Activated CD8-positive, alpha-beta memory T cell treated with anti-CD3 and anti-CD28 coated beads, Interleukin-2, amount 50 U/mL, for 48 hours (primary cell): ENCODE measurements at places on chromosomes 16 and 17.

GRCh38 chr16:22634954-22635353 lies 124.3 kb downstream of the NPIPB5 start:
- no peak for DNase-seq

GRCh38 chr16:27685807-27686206 lies 135.9 kb downstream of the KATNIP start:
- DNase-seq, result no peak

- no peak for DNase-seq
These were observed 7.8 kb downstream of the CSF3 start for GRCh38 chr17:40022961-40023541.

GRCh38 chr16:23694644-23695373 lies 16.1 kb downstream of the PLK1 start:
- no peak for DNase-seq

DNA sequence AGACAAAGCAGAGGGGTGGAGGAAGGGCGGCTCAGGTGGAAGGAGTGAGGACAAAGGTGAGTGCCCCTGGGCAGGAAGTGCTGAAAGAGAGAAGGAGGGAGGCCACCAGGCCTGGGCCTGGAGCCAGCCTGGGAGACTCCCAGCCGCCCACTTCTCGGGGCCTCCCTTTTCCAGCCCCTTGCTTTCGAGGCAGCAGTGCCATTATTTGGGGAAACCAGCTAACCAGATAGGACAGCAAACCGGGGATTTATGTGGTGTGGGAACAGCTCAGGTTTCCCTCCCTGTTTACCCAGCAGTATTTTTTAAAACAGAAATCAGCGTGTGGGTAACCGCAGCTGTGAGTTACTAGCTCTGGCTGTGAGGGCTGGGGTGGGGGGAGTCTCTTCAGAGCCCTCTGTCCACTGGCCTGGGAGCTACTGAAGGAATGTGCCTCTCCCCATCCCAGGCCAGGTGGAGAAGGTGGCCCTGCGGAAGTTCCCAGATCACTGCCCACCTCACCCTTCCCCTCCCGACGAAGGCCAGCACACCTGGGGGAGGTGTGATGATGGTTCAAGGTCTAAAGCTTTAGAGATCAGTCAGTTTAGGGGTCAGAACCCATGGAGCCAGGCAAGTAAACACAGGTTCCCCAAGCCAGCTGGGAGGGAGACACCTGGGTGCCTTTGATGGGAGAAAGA lies 8.4 kb upstream of the MEOX1 start:
- no peak for DNase-seq

GRCh38 chr16:27642756-27643155 lies 92.8 kb downstream of the KATNIP start:
- no peak for DNase-seq

DNA sequence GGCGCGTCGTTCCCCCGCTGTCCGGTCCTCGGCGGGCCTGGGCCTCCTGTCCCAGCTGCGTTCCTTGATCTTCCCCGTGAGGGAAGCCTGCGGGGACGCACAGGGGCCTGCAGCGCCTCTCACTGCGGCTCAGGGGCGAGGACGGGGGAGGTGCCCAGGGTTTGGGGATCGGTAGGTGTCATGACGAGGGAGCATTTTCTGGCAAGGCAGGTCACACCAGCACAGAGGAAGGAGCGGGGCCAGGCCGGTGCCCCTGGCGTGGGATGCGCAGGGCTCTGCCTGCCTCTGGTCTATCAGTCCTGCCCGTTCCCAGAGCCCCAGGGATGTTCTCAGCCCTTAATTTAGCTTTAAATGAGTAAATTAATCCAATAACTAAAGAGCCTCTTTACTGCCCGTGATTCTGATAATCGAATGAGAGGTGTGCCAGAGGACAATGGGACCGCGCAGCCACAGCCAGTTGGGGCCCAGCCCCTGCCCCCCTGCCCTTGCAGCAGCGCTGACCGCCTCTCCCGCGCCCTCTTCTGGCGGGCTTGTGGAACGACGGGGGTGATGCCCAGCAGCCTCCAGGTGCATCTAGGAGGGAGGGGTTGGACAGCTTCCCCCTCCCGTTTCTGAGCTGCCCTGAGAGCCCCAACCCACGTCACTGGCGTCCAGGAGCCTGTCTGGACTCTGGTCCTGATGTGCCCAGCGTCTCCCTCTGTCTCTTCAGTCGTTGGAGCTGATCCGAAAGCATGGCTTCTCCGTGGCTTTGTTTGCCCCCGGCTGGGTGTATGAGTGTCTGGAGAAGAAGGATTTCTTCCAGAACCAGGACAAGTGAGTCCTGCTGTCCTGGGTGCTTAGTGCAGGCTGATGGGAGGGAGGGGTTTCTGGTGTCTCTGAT lies 7.9 kb downstream of the ENGASE start:
- peak; percentile 82 for DNase-seq

DNA sequence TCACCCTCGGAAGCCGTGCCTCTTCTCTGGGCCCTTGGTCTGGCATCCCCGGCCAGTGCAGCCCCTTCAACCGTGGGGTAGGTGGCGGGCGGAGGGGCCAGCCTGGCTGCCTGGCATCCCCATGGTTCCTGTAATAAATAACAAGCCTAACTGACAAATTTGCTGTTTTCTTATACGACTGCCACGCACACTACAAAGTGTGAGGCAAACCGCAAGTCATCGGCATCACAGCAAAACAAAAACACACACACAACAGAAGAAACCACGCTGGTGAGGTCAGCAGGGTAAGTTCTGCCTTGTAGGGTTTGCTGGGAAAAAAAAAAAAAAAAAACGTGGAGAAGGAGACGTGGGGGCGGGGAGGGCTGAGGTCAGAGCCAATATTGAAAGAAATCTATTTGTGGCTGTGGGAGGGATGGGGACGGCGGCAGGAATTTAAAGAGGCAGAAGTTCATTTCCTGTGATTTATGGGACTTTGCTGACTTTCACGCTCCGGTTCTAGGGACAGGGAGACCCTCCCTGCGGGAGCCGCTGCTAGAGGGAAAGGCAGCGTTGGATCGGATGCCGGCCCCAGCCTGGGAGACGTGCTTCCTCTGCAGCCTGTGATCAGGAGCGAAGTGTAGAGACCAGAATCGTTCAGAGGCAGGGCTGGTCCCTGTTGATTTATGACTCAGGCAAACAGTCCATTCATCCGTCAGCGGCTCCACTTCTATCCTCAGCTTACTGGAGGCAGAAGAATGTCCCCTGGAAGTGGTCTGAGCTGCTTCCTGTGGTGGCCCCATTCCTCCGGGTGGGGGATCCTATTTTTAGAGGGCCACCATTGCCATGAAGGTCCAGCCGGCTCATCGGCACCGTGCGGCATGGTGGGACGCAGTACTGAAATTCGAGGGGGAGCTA lies 162.8 kb downstream of the FOXL1 start:
- DNase-seq, result no peak

- DNase-seq, result no peak
These were observed 759 bp upstream of the PAM16 start for GRCh38 chr16:4351880-4352279.

DNA sequence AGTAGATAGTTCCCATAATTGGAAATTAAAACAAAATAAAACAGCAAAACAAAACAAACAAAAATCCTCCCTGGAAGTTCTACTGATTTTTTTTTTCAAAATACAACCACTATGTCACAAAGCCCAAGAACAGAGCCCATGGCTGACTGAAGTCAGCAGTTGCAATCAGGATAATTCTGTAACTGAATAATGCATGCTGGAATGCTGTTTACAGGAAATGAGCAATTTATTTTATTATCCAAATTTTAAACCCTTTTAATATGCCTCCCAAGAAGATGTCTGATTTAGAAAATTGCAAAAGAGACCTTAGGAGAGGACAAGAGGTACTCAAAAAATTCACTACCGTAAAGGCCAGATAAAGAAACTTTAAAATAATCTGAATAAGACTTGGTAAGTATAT lies 578.2 kb downstream of the TOX3 start:
- DNase-seq, result no peak

DNA sequence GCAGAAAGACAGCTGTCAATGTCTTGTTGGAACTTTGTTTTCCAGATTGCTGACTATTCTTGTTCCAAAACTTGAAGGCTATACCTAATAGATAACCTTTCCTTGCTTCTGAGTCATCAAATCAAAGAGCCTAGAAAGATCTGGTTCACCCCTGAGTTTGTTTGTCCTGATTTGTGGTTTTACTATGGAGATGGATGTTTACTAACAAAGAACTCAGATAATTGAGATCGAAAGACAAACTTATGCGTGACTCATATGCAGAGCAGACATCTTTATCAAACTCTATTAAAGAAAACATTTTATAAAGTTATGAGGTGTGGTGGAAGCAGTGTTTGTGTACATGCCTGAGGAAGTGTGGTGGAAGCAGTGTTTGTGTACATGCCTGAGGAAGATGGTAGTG lies 311.1 kb upstream of the TBX2 start:
- DNase-seq, result no peak

- DNase-seq, result no peak
These were observed 37.9 kb downstream of the LMF1 start for GRCh38 chr16:932831-933330.
